GM12878 (cell line): ENCODE measurements at places on chromosomes 12 and 14. TPM values are rescaled to one million over a fixed set of nuclear protein-coding genes. Genes with fewer than 3 reads are reported as not detected.

Gene FBLN5
- 0.28 and 0.64 TPM in 2 replicates for total RNA-seq

GRCh38 chr14:32590157-32590556 is 261.1 kb downstream of the AKAP6 start:
- no peaks in the 10 kb centered on the region for H3K36me3 ChIP-seq
- no peak overlapping the region for H3K4me3 ChIP-seq
- no peaks in the 10 kb centered on the region for H3K27me3 ChIP-seq
- H3K27ac ChIP-seq: no peak overlapping the region
- H3K4me1 ChIP-seq: no peaks in the 10 kb centered on the region
- DNase-seq: no peak

DNA sequence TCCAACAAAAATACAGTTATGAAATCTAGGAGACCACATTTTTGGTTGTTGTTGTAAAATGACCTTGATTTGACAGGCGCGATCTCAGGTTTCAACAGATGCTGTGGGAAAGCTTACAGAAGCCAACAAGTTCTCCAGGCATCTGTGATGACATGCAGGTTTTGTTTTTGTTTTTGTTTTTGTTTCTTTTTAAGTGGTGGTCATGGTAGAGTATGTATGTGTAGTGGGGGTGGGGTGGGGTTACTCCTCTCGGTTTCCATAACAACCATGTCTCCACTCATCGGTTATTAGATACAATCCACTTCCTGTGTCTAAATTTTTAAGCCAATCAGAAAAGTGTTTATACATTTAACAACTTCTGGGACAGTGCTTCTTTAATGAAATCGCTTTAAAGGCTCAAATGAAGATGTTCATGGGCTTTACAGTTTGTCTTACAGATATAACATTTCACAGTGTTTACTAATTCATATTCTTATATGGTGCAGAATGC is 199.9 kb upstream of the FOXN3 start:
- H3K4me3 ChIP-seq: peak overlapping the region; percentile 86
- H3K4me1 ChIP-seq: peaks cover 49% of the 10 kb centered on the region
- H3K36me3 ChIP-seq: no peaks in the 10 kb centered on the region
- no peaks in the 10 kb centered on the region for H3K27me3 ChIP-seq

DNA sequence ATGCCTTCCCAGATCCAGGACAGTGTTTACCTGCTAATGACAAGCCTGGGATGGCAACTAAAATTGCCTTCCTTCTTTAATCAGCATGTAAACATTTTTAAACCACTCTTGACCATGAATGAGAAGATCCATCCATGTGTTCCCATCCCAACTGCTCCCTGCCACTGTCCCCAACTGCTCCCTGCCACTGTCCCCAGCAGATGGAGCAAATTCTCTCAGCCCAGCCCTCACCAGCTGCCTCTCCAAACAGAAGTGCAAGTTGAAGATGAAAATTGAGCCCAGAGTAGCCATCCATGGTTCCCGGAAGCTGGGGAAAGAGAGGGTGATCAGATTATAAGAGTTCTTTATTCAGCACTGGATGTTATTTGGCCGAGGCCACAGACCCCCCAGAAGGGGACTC is 133.1 kb downstream of the SLC15A4 start:
- no peak overlapping the region for H3K27ac ChIP-seq
- H3K4me1 ChIP-seq: no peaks in the 10 kb centered on the region
- no peak for DNase-seq
- no peak overlapping the region for H3K4me3 ChIP-seq

Gene CRIP1
- 177 and 188 TPM in 2 replicates for total RNA-seq

- no peak overlapping the region for H3K4me3 ChIP-seq
- no peaks in the 10 kb centered on the region for H3K36me3 ChIP-seq
- H3K4me1 ChIP-seq: no peaks in the 10 kb centered on the region
- DNase-seq: no peak
- H3K27ac ChIP-seq: no peak overlapping the region
- no peaks in the 10 kb centered on the region for H3K27me3 ChIP-seq
Observed at GRCh38 chr12:41850046-41850445, 294.6 kb downstream of the GXYLT1 start.

Gene SRRM4
- total RNA-seq: not detected in 2 replicates

DNA sequence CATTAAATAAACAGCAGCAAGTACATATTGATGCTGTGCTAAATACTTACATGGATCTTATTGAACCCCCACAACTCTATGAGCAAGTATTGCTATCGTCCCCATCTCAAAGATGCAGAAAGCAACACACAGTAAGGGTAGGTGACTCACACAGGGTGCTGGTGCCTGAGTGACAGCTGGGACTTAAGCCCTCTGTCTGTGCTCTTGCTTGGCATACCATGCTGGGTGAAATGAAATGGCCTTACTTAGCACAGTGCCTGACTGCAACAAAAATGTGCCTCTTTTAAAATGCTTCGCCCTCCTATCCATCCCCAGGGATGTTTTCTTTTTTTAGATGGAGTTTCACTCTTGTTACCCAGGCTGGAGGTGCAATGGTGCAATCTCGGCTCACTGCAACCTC is 788 bp downstream of the TEX52 start:
- peaks cover 11% of the 10 kb centered on the region; the same call in 1 of the 2 replicates for H3K36me3 ChIP-seq
- no peak overlapping the region for H3K4me3 ChIP-seq
- no peak for DNase-seq
- H3K4me1 ChIP-seq: no peaks in the 10 kb centered on the region
- H3K27ac ChIP-seq: no peak overlapping the region
- H3K27me3 ChIP-seq: no peaks in the 10 kb centered on the region

- H3K27me3 ChIP-seq: no peaks in the 10 kb centered on the region
- no peaks in the 10 kb centered on the region for H3K4me1 ChIP-seq
- H3K36me3 ChIP-seq: no peaks in the 10 kb centered on the region; the same call in 1 of the 2 replicates
- H3K4me3 ChIP-seq: no peak overlapping the region
Observed at GRCh38 chr12:96305665-96306064, 94.6 kb downstream of the CDK17 start.

Gene KHNYN
- 33.9 and 34.0 TPM in 2 replicates for total RNA-seq
